ENCODE measurements at places on chromosomes 7 and 10.

DNA sequence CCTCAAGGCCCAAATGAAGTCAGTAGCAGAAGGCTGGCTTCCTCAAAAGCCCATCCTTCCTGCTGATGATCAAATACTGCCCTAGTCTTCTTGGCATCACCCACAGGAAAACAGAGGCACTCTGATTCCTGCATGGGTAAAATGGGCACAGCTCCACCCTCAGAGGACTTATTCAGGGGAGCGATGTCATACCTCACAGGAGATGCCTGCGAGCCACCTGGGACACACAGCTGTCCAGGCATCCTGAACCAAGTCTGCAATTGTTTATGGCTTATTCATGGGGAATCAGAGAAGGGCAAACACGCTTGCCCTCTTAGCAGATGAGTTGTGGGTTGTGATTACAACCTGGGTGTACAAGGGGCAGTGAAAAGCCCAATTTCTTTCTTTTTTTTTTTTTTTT is 22.0 kb upstream of the LMTK2 start:
- no peak for DNase-seq

GRCh38 chr10:22379059-22379458 is 33.8 kb downstream of the SPAG6 start:
- DNase-seq, result no peak

GRCh38 chr7:145534301-145534700 is 582.3 kb upstream of the CNTNAP2 start:
- no peak for DNase-seq

GRCh38 chr7:159125955-159126270 is 18.8 kb downstream of the VIPR2 start:
- DNase-seq, result no peak

DNA sequence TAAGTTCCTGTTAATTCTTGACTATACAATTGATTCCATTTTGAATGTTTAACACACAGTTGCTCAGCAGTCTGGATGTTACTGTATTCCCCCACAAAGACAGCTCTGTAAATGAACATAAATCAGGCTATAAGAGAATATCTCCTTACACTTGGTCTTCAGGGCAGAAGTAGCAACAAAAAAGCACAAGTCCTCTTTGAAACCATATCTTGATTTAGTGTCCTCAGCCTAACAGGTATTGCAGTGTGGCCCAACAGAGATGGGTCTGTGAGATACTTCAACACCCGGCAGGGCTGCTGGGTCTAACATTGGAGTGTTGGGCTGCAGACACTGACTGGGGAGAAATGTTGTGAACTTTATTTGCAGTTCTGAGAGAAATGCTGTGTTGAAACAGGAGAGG is 75.8 kb downstream of the CUL1 start:
- no peak for DNase-seq

GRCh38 chr7:142813226-142813625 is 41.6 kb upstream of the EPHB6 start:
- DNase-seq, result peak; percentile 53

- no peak for DNase-seq
Observed at GRCh38 chr10:124864421-124865193, 63.0 kb downstream of the ABRAXAS2 start.

- no peak for DNase-seq
Observed at GRCh38 chr7:142468871-142469665, 211.2 kb upstream of the PRSS58 start.

DNA sequence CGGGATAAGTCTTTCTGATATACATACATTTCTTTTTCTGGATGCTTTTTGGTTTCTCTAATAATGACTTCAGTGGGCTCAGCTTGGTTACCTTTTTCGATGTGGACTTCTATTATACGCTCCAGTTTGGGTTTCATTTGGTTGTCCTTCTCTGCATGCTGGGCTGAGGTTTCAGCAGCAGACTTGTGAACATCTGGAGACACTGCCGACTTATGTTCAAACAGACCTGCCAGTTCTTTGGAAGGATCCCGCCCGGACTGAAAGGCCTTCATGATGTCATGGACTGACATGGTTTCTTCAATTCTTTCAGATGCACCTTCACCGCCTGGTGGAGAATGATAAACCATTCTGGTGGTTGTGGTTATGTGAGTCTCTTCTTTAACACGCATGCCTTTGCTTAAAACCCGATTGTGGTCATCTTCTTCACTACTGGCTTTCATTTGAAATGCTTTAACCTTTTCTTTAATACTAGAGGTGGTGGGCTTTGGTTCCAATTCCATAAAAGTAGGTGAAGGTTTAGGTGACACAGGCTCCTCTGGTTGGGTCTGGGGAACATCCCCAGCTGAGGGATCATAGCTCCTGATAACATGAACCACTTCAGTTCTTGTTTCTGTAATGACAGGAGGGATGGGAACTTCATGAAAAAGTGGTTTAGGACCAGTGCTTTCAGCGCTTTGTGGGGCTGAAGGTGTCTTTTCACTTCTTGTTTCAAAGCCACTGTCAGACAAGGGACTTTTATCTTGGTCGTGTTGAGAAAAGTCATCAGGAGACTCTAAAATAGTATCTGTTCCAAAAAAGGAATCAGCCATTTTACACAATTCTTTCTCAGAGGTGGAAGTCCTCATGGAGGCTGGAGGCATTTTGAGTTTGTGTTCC is 167.7 kb upstream of the CCDC6 start:
- no peak for DNase-seq

GRCh38 chr10:113067501-113067900 is 117.5 kb downstream of the TCF7L2 start:
- no peak for DNase-seq

- DNase-seq, result no peak
Observed at GRCh38 chr10:120738658-120739057, 112.5 kb upstream of the WDR11 start.

- no peak for DNase-seq
Observed at GRCh38 chr10:43221419-43222209, 45.3 kb downstream of the RASGEF1A start.

All from AG10803 (cell line).